ENCODE measurements at places on chromosomes 2 and 18. TPM values are rescaled to one million over a fixed set of nuclear protein-coding genes. Genes with fewer than 3 reads are reported as not detected.

- H3K4me3 ChIP-seq, result no peak overlapping the region
- no peaks in the 10 kb centered on the region for H3K36me3 ChIP-seq
- H3K4me1 ChIP-seq, result peaks cover 20% of the 10 kb centered on the region
- H3K27ac ChIP-seq, result no peak overlapping the region
- H3K27me3 ChIP-seq, result no peaks in the 10 kb centered on the region
These were observed 230.7 kb downstream of the HAUS1 start for GRCh38 chr18:46334868-46335281.

PLEK gene
- total RNA-seq, result 1.8 TPM

GALNT3 gene
- 29.7 TPM for total RNA-seq

DNA sequence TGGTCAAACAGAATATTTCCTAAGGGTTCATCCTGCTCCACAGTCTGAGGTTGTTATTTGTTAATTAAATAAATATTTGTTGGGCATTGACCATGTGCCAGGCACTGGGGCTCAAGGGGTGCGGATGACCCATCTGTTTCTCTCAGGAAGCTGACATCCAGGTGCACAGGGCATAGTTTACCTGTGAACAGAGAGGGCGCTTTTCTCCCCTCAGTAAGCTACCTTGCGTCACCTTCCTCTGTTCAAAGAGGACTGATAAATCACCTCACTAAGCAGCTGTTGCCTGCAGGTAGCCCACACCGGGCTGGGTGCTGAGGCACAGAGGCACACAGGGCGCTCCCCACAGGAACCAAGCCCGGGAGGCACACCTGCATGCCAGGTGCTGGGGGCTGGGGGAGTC is 41.6 kb downstream of the SH3RF3 start:
- peaks cover 4% of the 10 kb centered on the region for H3K4me1 ChIP-seq
- H3K36me3 ChIP-seq, result no peaks in the 10 kb centered on the region
- H3K27me3 ChIP-seq, result no peaks in the 10 kb centered on the region
- no peak for DNase-seq
- no peak overlapping the region for H3K4me3 ChIP-seq
- H3K27ac ChIP-seq, result no peak overlapping the region

SP140 gene
- total RNA-seq, result 0.52 TPM

GRCh38 chr2:230128623-230129342 is 60.1 kb upstream of the SLC16A14 start:
- no peaks in the 10 kb centered on the region for H3K36me3 ChIP-seq
- H3K27ac ChIP-seq, result no peak overlapping the region
- H3K27me3 ChIP-seq, result peaks cover 4% of the 10 kb centered on the region
- peak; percentile 18 for DNase-seq
- peaks cover 20% of the 10 kb centered on the region for H3K4me1 ChIP-seq
- no peak overlapping the region for H3K4me3 ChIP-seq

AQP12A gene
- total RNA-seq, result 29.6 TPM

CDCA7 gene
- total RNA-seq, result 3.1 TPM

CROCC2 gene
- total RNA-seq, result under 0.01 TPM

- no peak overlapping the region for H3K4me3 ChIP-seq
- H3K4me1 ChIP-seq, result peaks cover 7% of the 10 kb centered on the region
- H3K36me3 ChIP-seq, result no peaks in the 10 kb centered on the region
- no peak for DNase-seq
These were observed 53.8 kb downstream of the SMAD7 start for GRCh38 chr18:48896875-48897511.

RESP18 gene
- total RNA-seq, result not detected

- no peak overlapping the region for H3K4me3 ChIP-seq
- H3K27ac ChIP-seq, result no peak overlapping the region
- H3K36me3 ChIP-seq, result no peaks in the 10 kb centered on the region
- DNase-seq, result no peak
These were observed 252.5 kb upstream of the TANK start for GRCh38 chr2:160907738-160908137.

DNA sequence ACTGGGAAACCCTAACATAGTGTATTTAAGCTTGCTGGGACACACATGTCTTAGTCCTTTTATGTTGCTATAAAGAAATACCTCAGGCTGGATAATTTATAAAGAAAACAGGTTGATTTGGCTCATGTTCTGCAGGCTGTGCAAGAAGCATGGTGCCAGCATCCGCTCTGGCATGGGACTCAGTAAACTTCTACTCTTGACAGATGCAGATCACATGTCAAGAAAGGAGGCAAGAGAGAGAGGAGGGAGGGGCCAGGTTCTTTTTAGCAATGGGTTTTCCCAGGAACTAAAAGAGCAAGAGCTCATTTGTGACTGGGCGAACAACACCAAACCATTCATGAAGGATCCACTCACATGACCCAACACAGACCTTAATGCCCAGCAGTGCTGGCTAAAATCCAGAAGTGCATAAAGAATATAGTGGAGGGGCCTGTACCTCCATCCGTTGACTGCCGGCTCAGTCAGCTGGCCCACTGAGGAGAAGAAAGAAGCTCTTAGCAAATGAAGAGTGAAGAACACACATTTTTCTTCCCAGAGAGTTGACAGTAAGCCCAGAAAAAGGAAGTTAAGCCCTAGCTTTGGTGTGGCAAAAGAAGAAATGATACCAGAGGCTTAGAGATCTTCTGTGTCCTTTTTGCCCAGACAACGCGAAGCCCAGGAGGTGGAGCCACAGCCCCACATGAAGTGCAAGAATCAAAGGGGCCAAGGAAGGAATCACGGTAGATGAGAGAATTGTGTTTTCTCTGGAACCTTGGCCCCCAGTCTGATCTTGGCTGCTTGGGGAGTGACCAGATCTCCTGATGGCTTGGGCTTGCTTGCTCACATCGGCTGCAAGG is 183.5 kb upstream of the FAM98A start:
- DNase-seq, result no peak
- H3K4me3 ChIP-seq, result no peak overlapping the region
- no peaks in the 10 kb centered on the region for H3K36me3 ChIP-seq
- no peaks in the 10 kb centered on the region for H3K27me3 ChIP-seq

CAMKMT gene
- total RNA-seq, result 23.4 TPM

DNA sequence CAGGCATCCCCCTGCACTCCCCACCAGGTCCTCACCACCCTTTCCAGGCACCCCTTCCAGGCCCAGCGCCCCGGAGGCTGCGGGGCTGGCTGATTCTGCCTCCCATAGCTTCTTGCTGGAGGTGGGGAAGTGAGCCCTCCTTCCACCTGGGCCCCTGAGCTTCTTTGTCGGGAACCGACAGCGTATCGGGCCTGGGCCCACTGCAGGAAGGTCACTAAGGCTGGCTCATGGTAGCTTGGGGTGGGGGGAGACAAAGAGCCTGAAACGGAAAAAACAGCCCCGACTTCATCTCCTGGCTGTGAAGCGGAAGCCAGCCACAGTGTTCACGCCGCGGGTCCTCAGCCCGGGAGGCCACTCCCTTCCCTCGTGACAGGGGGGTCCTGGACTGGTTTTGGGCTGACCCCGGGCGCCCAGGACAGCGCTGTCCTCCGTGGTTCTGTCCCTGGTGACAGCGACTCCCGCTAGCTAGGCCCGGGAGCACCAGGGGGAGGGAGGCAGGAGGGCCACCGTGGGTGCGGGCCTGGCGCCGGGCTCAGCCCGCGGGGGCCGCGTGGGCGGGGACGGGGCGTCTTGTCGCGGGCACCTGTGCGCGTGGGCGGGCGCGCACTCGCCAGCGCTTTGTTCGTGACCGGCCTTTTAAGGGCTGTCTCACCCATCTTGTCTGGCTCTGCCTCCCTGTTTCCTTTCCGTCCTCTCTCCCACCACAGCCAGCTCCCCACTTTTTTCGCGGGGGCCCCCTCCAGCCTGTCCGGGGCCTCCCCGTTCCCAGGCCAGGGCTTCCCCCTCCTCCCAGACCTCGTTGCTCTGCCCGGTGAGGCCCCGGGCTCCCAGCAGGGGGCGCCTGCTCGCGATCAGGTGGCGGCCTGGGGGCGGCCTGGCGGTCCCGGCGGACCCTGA is 64.9 kb downstream of the DNMT3A start:
- DNase-seq, result peak; percentile 49
- H3K36me3 ChIP-seq, result no peaks in the 10 kb centered on the region
- peaks cover 18% of the 10 kb centered on the region for H3K4me1 ChIP-seq
- H3K4me3 ChIP-seq, result no peak overlapping the region
- no peak overlapping the region for H3K27ac ChIP-seq
- H3K27me3 ChIP-seq, result no peaks in the 10 kb centered on the region

DNA sequence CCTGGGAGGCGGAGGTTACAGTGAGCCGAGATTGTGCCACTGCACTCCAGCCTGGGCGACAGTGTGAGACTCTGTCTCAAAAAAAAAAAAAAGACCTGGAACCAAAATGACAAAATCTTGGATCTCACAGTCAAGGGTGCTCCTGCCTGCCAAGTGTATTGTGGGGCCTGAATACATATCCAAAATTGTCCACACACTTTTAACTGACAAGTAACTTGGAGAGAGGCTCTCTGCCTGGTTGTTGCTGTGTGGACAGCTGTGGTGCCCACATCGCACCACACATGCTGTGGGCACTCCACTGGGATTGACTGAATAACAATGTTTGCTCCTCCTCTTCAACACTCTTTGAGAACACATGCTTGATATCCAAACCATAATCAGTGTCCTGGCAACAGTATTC is 117.6 kb upstream of the REV1 start:
- no peak overlapping the region for H3K4me3 ChIP-seq
- H3K27me3 ChIP-seq, result no peaks in the 10 kb centered on the region
- no peak for DNase-seq

APOB gene
- 0.78 TPM for total RNA-seq

PKDCC gene
- 93.9 TPM for total RNA-seq

NT5C1B gene
- not detected for total RNA-seq

MYL12A gene
- 102 TPM for total RNA-seq

DNA sequence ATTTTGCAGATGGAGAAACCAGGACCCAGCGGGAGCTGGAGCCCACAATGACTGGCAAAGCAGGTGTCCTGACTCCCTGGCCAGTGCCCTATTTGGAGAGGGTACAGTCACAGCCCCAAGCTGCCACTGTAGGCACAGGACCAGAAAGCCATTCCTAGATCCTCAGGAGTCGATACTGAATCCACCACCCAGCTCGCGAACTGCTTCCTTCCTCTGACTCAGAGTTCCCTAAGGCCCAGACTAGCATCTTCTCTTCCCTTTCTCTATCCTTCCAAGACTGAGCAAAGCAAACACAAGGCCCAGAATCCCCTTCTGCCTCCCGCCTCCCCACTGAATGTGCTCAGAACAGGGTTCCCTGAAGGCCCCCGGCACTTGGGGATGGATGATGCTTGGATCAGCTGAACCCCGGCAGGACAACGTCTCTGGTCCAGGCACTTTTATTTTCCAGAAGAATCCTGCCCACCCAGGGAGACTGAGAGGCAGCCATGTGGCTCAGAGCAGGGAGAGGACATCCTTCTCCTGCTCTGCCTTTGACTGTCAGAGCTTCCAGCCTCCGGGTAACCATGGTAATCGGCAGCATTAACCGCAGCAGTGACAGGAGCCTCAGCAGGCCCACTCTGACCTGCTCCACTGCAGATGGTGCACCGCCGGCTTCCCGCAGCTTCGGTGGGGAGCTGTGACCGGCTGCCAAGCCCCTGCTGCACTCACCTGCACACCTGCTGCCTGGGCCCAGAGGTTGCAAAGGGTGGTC is 34.8 kb upstream of the KLHL29 start:
- peaks cover 10% of the 10 kb centered on the region for H3K4me1 ChIP-seq
- H3K4me3 ChIP-seq, result no peak overlapping the region
- no peaks in the 10 kb centered on the region for H3K36me3 ChIP-seq
- DNase-seq, result no peak

DNA sequence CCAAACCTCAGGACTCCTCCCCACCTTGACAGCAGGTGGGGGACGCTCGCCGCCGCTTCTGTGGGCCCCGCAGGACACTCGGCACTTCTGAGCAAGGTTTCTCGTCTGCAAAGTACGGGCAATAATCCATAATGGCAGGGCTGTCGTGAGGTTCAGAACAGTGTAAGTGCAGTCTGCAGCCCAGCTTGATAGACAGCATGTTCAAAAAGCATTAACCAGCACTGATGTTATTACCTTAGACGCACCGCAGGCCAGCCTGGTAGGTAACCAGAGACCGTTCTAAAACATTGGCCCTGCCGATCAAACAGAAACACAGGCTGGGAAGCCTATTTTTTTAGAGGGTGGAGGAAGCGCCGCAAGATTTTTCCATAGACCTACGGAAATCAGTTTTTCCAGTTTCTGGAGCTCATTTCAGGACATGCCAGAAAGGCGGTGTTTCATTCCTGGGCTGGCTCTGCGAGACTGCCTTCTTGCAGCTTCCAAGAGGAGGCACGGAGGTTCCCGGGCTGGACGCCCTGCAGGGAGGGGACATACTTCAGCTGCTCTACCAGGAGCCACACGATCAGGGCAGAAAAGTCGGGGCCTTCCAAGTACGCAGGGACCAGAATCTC is 148.7 kb downstream of the TPO start:
- no peak overlapping the region for H3K27ac ChIP-seq
- no peaks in the 10 kb centered on the region for H3K36me3 ChIP-seq
- H3K4me3 ChIP-seq, result no peak overlapping the region
- H3K27me3 ChIP-seq, result no peaks in the 10 kb centered on the region
- H3K4me1 ChIP-seq, result no peaks in the 10 kb centered on the region
- DNase-seq, result no peak

GRCh38 chr2:202574541-202574940 is 60.2 kb upstream of the FAM117B start:
- no peak overlapping the region for H3K27ac ChIP-seq
- no peaks in the 10 kb centered on the region for H3K36me3 ChIP-seq
- H3K4me3 ChIP-seq, result no peak overlapping the region

COL6A3 gene
- total RNA-seq, result 46.4 TPM

GRCh38 chr2:172985139-172985892 is 90.3 kb upstream of the MAP3K20 start:
- DNase-seq, result peak; percentile 53
- H3K27ac ChIP-seq, result peak overlapping the region; percentile 67
- no peak overlapping the region for H3K4me3 ChIP-seq
- H3K4me1 ChIP-seq, result peaks cover 14% of the 10 kb centered on the region
- no peaks in the 10 kb centered on the region for H3K36me3 ChIP-seq
- H3K27me3 ChIP-seq, result no peaks in the 10 kb centered on the region

GRCh38 chr2:99959261-99960014 is 183.0 kb downstream of the AFF3 start:
- no peaks in the 10 kb centered on the region for H3K36me3 ChIP-seq
- no peak overlapping the region for H3K27ac ChIP-seq
- H3K4me1 ChIP-seq, result no peaks in the 10 kb centered on the region
- no peaks in the 10 kb centered on the region for H3K27me3 ChIP-seq
- H3K4me3 ChIP-seq, result no peak overlapping the region

PLCD4 gene
- 0.52 TPM for total RNA-seq

GRCh38 chr2:149330127-149331022 is at the start of gene LYPD6:
Gene LYPD6 (plus strand): TSS chr2:149330587. CDS start chr2:149437709, 107,122 bp downstream.
- H3K27me3 ChIP-seq, result no peaks in the 10 kb centered on the region
- H3K4me3 ChIP-seq, result peak within 1 kb of the TSS; percentile 81
- no peaks in the 10 kb centered on the region for H3K36me3 ChIP-seq
- peak within 1 kb of the TSS; percentile 89 for H3K27ac ChIP-seq
- peaks cover 18% of the 10 kb centered on the region for H3K4me1 ChIP-seq
- DNase-seq, result peak; percentile 81

DNA sequence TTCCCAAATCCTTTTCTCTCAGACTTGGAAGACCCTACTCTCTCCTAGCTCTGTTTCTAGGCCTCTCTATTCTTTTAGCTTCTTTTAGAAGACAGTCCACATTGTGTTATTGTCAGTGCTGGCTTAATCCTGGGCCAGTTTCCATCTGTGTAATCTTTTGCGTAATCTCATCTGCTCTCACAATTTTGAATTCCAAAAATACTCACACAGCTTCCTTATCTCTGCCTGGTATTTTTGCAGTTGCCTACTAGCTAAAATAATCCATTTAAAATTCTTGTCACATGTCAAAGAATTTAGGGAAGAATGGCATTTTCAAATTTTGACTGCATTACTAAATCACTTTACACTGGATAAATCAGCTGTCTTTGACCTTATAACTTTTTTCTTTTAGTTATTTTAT is 200.6 kb upstream of the MEX3C start:
- H3K36me3 ChIP-seq, result no peaks in the 10 kb centered on the region
- DNase-seq, result no peak
- H3K4me3 ChIP-seq, result no peak overlapping the region
- H3K4me1 ChIP-seq, result no peaks in the 10 kb centered on the region
